ENCODE measurements at places on chromosomes 3 and 15.

DNA sequence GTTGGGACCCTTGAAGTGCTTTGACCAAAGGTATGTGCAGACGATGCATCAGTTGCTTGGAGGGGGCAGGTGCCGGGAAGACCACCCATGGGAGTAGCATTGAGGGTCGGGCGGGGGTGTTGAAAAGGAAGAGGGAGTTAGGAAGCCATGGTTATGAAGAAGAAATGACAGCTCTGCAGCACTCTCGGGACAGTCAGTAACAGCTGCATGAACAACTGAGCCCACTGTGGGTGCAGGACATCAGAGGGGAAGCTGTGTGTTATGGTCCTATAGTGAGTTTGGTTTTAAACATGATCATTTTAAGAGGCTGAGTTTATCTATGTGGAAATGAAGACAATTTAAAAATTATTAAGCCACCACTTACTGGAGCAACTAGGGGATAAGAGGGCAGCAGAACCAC is 17.6 kb downstream of the ST8SIA2 start:
- no peak for DNase-seq

- DNase-seq, result no peak
Measured at GRCh38 chr3:5250467-5251195, 63.1 kb downstream of the EDEM1 start.

DNA sequence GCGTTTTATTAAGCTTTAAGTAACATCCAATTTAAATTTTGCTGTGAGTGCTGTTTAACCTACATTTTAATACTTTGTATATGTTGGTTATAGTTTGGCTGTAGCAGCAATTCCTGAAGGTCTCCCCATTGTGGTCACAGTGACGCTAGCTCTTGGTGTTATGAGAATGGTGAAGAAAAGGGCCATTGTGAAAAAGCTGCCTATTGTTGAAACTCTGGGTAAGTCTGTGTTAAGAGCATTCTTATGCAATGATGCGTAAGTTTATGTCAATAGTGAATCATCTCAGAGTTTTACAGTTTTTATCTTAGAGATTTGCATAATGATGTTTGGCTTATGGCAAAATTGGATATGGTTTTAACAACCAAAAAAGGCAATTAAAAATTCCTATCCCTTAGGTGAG is 62.7 kb downstream of the ASTE1 start:
- peak; percentile 53 for DNase-seq

DNA sequence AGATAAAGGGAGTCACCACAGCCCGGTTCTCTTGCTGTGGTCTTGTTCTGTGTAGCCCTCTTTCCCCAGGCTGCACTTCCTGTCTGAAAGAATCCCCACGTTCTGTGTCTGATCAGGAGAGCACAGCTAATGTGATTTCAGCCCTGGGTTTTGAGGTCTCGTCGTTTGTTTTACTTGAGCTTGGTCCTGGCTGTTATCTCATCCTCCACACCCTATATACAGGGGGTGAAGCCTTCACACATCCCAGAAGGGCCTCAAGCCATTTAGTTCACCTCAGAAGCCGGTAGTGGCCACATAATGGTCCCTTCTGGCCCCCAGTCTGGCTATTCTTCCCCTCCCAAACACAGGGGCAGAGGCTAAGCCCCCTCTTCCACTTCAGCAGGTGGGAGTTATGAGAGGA is 115.6 kb downstream of the PDE8A start:
- no peak for DNase-seq

GRCh38 chr3:44236485-44236908 is 5.2 kb upstream of the TOPAZ1 start:
- DNase-seq, result no peak

- no peak for DNase-seq
Measured at GRCh38 chr3:27130796-27131195, 238.4 kb downstream of the NEK10 start.

- DNase-seq, result no peak
Measured at GRCh38 chr3:30293621-30294240, 312.7 kb upstream of the TGFBR2 start.

- DNase-seq, result no peak
Measured at GRCh38 chr3:72702390-72702789, 145.9 kb downstream of the SHQ1 start.

GRCh38 chr15:90686435-90687218 is 30.5 kb upstream of the BLM start:
- no peak for DNase-seq

DNA sequence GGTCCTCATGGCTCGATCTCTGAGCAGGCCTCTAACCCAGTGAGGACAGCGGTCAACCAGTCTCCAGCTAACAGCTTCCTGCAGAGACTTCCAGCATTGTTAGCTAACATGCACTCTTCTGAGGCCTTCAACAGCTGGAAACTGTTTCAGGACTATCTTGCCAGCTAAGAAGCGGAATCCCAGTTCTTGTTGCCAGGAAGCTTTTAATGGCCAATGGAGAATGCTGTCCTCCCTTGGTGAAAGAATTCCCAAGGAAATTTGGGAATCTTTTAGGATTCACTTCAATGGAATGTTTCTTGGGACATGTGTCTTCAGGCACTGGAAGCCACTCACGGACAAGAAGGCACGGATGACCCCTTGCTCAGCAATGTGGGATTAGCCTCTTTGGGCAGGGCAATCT is 91.7 kb downstream of the CEMIP start:
- DNase-seq, result no peak
